MCF 10A (cell line): ENCODE measurements at places on chromosomes 2 and 18. TPM values are rescaled to one million over a fixed set of nuclear protein-coding genes. Genes with fewer than 3 reads are reported as not detected.

Gene FOXI3
- total RNA-seq: not detected in 2 replicates

Gene PLEK
- total RNA-seq: not detected in 2 replicates

Gene CHST9
- total RNA-seq: not detected in 2 replicates

Gene DSC3
- total RNA-seq: 56.2 and 60.8 TPM in 2 replicates

Gene C2orf74
- 24.8 and 29.7 TPM in 2 replicates for total RNA-seq

Gene ATL2
- 54.2 and 61.3 TPM in 2 replicates for total RNA-seq

Gene POLR1B
- 51.6 and 74.0 TPM in 2 replicates for total RNA-seq

Gene STARD6
- not detected in 2 replicates for total RNA-seq

Gene OR6B2
- not detected in 2 replicates for total RNA-seq

Gene LRRC30
- total RNA-seq: not detected in 2 replicates

Gene HPCAL1
- total RNA-seq: 136 and 144 TPM in 2 replicates

Gene DUSP2
- 1.3 and 3.3 TPM in 2 replicates for total RNA-seq

Gene SERPINB5
- 254 and 330 TPM in 2 replicates for total RNA-seq

Gene UGT1A5
- total RNA-seq: not detected in 2 replicates

Gene BOK
- 15.5 and 18.6 TPM in 2 replicates for total RNA-seq

Gene POMC
- total RNA-seq: not detected in 2 replicates

Gene SP140L
- 20.3 and 33.2 TPM in 2 replicates for total RNA-seq

Gene ACVR1C
- 0.12 and 0.17 TPM in 2 replicates for total RNA-seq

Gene ITPRIPL1
- total RNA-seq: not detected in 2 replicates

Gene VIL1
- not detected in 2 replicates for total RNA-seq

Gene RNU2-63P
- 5.0 and 9.1 TPM in 2 replicates for total RNA-seq

Gene GREB1
- 1.7 and 2.3 TPM in 2 replicates for total RNA-seq

Gene AGXT
- total RNA-seq: not detected in 2 replicates

Gene RFX8
- not detected in 2 replicates for total RNA-seq

Gene GULP1
- total RNA-seq: 4.2 and 9.3 TPM in 2 replicates

Gene MAB21L4
- not detected in 2 replicates for total RNA-seq

Gene ERFE
- total RNA-seq: 14.5 and 18.1 TPM in 2 replicates
